Substantia nigra (tissue), 51 donors: ENCODE measurements at places on chromosomes 2 and 18.

DNA sequence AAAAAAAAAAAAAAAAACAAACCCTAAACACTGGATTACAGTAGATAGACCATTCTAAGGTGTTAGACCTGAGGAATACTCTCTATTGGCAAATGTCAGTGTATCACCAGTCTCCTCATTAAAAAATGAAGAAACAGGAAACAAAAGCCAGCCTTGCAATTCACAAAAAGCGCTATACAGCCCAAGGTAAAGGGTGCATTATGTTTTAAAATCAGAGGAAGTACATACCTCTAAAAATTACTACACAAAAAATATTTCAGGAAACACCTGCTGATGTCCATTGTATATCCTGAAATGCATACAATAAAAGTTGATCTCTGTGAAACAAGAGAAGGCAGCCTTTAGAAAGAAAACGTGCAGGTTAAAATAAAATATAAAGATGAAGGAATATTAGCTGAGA lies 54.9 kb upstream of the TSPYL6 start:
- DNase-seq = no peak

GRCh38 chr2:6657136-6657535 lies 208.6 kb downstream of the CMPK2 start:
- no peak for DNase-seq

DNA sequence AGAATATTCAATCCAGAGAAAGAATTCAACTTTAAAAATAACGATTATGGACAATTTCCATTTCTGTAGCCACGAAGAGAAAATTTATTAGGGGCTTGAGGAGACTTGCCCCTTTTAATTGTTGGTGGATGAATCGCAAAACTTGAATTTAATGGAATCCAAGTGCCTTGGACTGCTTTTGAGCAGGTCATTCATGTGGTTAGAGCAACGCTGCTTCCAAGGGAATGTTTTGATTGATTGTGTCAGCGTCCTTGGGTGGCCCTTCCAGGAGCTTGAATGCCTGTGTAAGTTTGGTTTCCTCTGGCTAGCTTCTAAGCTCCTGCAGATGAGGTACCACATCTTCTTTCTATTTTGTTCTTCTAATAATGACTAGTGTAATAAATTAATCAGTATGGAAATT lies 213.4 kb downstream of the LTBP1 start:
- no peak for DNase-seq

GRCh38 chr2:230360028-230360427 lies 33.0 kb downstream of the SP140L start:
- DNase-seq = no peak

GRCh38 chr2:19863303-19864041 lies 38.3 kb downstream of the TTC32 start:
- DNase-seq = peak; percentile 40

GRCh38 chr2:79977792-79978191 lies 326.8 kb downstream of the LRRTM1 start:
- DNase-seq = no peak

DNA sequence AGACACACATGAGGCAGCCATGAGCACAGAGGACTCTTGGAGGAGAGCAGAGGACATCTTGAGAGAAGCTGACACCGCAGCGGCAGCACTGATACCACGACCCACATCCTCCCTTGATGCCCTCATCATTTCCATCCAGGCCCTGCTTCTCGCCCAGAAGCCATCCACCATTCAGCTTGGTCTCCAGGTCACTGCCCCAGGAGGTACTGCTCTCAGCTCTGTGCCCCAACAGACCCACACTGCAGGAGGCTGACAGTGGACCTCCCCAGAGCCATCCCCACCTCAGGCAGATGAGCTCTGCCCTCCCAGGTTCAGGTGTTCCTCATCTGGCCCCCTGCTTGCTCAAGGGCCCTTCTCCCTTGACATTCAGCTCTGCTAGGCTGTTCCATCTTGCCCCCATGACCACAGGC lies 74.9 kb downstream of the ACKR3 start:
- no peak for DNase-seq
